ENCODE measurements at places on chromosomes 7 and 10.

DNA sequence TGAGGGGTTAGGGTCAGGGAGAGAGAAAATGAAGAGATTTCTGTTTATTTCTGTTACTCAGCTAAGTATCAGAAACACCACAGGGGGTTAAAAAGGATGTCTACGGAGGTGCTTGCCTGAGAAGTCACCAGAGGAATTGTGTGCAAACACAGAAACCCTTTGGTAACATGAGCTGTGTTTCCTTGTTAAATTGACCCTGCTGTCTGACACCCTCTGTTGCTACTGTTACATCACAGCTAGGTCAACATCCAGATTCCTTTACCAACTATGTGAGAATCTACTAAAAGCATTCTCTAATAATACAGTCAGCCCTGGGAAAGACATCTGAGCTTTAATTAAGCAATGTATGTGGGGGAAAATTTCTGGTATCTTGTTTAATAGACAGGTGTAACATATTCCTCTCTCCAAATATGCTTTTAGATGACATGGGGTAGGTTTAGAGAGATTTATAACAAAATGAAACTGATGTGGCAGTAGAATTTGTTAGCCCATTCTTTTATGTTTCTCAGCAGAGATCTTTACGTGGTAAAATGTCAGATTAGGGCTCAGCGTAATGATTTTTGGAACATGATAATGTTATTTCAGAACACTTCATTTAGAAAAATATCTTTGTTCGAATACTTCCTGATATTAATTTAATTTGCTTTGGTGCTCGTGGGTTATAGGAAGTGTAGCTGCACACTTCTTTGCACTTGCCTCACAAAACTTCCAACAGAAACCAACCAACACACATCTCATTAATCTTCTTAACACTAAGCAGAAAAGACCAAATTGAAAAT, 168.0 kb upstream of the AHR start:
- no peak for DNase-seq

DNA sequence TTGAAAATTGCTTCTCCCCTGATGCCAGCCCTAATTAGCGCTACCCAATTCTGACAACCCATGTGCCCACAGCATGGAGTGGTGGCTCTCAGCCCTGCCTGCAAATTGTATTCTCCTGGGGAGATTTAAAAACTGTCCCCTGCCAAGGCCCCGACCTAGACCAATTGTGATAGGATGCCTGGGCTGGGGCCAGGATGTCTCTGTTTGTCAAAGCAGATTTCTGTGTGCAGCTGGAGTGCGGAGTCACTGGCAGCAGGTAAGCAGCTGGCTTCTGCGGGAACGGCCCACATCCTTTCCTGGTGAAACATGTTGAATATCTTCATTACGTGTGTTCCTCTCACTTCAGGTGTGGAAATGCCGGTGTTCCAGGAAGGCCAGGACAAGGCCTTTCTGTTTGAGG, 238.6 kb downstream of the WDR37 start:
- DNase-seq = no peak

GRCh38 chr10:110313674-110314073, 9.0 kb upstream of the SMNDC1 start:
- no peak for DNase-seq

- no peak for DNase-seq
Measured at GRCh38 chr7:14834883-14835282, 67.7 kb downstream of the DGKB start.

DNA sequence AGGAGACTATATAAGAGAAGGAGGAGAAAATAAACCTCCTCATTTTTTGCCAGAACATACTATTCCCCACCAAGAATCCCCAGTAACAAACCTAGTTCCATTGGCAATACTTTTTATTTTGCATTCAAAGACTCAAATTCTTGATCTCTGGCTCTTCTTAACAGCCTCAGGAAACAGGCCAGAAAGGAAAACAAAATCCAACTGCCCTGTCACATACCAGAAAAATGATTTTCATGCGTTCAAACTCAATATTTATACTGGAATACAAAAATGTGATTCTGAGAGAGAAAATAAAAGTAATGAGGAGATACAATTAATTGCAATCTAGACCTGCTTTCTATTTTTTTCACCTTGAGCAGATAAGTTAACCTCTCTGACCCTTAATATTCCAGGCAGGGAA, 435.9 kb upstream of the AUTS2 start:
- DNase-seq = no peak
